ENCODE measurements at places on chromosomes 5 and 9.

DNA sequence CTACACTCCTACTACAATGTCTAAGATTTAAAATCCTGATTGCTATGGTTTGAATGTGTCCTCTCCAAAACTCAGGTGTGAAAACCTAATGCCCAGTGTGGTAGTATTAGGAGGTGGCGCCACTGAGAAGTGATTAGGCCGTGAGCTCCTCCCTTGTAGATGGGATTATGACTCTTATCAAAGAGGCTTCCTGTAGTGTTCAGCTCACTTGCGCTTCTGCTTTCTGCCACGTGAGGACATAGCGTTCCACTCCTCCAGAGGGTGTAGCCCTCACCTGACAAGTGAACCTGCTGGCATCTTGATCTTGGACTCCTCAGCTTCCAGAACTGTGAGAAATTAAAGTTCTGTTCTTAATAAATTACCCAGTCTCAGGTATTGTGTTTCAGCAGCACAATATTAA is 33.0 kb upstream of the WHRN start:
- DNase-seq: peak; percentile 88

GRCh38 chr5:157650991-157651611 is 1.1 kb downstream of the SOX30 start:
- no peak for DNase-seq

DNA sequence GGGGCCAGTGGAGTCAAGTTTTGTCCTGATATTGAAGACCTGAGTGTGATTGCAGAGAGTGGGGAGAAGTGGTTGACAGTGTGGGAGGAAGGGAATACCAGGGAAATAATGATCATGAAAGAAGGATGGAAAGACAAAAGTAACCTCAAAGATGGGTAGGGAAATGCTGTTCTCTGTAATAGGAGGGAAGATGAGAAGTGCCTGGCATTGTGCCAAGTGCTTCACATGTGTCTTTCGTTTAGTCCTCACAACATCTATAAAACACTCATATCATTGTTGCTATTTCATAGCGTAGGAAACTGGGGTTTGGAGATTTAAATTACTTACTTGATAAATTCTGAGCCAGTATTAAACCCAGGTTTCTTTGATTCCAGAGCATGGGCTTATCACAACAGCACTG is 472.3 kb downstream of the LRRC70 start:
- DNase-seq: no peak

DNA sequence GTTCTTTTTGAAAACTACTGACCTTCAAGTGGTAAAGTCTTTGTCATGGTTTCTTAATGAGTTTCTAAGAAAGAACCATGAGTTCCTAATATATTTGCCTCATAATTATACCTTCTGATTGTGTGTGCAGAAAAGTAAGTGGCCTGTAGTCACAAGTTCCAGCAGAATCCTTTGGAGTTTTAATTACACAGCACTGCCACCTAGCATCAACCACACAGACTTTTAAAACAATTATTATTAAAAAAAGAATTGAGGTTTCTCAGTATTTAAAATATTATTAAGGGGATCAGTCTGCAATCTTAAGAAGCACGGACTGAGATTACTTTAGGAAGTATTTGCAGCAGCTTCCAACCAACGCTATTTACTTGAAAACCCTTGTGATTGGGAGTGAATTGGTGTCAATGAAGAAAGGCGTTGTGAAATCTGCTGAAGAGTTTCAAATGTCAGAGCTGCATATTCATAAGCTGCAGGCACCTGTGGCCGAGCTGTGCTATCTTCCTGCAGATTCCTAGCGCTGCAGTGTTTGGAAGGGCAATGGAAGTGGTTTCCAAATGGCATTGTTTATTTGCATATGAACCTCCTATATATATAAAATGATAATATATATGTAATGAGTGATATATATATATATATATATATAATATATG is 1074.2 kb upstream of the WWC1 start:
- no peak for DNase-seq

DNA sequence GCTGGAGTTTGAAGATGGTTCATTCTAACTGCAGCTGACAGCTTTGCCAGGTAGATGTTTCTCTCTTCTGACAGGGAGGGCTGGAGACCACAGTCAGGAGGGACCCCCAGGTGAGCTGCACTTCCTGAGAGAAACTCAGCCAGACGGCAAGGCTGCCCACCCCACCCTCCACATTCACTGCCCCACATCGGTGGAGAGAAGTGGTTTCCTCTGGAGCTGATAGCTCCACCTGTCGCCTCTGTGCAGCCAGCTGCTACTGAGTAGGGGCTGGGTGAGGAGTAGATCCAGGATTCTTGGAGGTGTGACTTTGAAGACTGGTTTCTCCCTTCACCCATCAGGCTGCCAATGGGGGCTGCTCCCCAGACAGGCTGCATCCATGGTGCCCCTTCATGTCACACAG is 175.0 kb downstream of the CARTPT start:
- DNase-seq: no peak

DNA sequence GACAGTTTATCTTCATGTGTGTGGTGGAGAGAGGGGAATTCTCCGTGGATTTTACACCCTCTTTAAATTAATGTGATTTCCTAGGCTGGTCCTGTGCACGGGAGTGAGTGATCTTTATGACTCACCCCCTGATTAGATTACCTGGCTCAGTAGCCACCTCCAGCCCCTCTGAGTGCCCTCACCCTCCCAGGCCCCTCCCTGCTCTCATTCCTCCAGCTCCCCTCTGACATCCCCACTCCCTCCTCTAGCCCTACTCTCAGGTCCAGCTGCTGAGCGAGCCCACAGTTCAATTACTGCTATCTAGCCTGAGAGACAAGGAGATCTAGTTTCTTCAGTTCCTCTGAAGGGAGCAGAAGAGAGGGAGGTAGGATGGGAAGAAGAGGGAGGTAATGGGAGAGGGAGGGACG is 61.8 kb upstream of the ARAP3 start:
- DNase-seq: peak; percentile 86

DNA sequence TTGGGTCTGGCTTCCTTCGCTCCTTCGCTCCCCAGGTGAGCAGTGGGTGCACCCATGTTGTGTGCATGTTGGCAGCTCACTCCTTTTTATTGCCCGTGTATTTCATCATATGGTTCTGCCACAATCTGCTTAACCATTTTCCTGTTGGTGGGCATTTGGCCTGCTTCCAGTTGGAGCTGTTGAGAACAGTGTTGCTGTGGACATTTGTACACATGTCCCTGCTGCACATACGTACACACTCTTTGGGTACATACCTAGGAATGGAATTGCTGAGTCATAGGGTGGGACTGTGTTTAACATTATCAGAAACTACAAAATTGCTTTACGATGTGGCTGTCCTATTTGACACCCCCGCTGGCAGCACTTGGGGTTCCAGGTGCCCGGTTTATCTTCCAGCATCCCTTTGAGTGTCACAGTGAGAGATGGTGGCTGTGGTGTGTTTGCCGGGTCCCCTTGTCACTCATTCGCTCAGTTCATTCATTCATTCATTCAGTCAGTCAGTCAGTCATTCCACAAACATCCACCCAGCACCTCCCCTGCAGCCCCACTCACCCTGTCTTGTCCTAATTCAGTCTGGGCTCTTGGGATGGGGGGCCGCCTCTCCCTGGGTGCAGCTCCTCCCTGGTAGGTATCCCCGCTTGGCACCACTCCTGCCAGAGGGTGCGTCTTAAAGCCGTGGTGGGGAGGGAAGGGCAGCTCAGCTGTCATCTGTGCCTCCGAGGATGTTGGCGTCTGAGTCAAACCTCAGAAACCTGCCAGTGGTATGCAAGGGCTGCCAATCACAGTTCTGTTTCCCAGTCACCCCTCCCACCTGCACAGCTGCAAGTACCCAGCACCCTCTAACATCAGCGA is 7.9 kb upstream of the FIBCD1 start:
- no peak for DNase-seq

DNA sequence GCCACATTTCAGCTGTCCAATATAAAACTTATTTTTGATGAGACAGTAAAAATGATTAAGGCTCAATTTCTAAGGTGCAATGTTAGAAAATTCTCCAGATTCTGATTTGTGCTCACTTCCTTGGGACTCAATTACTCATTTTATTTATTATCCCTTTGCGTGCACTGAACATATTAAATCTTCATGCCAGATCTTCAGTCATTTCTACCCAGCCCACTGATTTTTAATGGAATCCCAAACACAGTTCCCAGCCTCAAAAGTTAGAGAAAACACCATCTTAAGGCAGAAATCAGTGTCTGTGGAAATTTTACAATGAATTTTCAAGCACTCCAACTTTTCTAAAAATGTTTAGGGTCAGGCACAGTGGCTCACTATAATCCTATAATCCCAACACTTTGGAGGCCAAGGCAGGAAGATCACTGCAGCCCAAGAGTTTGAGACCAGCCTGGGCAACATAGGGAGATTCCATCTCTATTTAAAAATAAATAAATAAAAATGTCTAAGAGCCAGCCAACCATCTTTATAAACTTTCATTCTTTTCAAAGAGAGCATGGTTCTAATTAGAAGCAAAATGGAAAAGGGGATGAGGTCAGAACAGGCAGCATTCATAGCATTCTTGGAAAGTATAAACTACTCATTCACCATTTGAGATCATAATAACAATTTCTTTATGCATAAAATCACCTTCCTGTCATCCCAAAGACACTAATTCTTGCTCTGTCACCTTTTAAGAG is 53.7 kb downstream of the TLE1 start:
- DNase-seq: no peak

GRCh38 chr9:12930906-12931305 is 156.1 kb downstream of the LURAP1L start:
- DNase-seq: no peak

GRCh38 chr9:90770927-90771326 is 30.7 kb upstream of the SYK start:
- no peak for DNase-seq

DNA sequence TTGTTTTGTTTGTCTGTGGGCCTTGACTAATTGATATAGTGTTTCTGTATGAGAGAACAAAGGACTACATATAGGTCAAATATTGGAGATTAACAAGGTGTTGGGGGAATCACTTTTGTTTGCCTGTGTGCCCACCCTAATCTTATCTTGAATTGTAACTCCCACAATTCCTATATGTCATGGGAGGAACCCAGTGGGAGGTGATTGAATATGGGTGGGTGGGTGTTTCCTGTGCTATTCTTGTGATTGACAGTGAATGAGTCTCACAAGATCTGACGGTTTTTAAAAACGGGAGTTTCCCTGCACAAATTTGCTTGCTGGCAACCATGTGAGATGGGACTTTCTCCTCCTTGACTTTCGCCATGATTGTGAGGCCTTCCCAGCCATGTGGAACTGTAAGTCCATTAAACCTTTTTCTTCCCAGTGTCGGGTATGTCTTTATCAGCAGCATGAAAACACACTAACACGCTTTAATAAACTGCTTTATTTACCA is 64.9 kb upstream of the HSPB3 start:
- no peak for DNase-seq

- DNase-seq: no peak
These were observed 16.7 kb upstream of the TRPC7 start for GRCh38 chr5:136382071-136382470.

- DNase-seq: no peak
These were observed 45.2 kb downstream of the UBE2QL1 start for GRCh38 chr5:6493681-6494454.

DNA sequence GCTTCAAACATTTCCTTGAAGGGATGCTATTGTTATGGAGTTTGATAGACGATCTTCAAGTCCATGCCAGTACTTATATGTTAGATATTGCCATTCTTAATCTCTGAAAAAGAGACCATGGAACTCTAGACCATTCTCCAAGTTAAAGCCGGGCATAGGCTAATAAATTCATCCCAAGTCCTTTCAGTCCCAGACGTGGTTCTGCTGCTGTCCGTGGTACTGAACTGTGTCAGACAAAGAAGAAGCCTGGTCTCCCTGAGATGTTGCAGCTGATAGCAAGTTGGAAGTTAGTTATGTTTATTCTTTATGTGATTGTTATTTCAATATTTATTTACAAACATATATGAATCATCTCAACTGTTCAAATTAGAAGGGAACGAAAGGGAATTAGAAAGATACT is 158.7 kb downstream of the NMUR2 start:
- no peak for DNase-seq

DNA sequence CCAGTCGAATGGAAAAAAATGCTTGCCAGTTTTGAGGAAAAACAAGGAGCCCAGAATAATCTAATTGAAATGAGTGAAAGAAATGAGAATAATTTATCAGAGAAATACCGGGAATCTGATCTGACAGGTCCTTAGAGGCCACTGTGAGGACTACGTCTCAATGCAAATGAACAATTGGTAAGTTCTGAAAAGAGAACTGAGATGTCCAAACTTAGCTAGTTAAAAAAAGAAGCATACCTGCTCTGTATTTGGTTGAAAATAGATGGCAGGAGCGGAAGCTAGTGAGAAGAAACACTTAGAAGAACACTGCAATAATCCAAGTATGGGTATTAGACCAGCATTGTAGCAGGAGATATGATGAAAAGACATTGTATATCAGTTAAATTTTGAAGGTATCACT is 161.2 kb downstream of the CDH9 start:
- no peak for DNase-seq

GRCh38 chr5:54794135-54794975 is 191.0 kb downstream of the ESM1 start:
- DNase-seq: no peak

DNA sequence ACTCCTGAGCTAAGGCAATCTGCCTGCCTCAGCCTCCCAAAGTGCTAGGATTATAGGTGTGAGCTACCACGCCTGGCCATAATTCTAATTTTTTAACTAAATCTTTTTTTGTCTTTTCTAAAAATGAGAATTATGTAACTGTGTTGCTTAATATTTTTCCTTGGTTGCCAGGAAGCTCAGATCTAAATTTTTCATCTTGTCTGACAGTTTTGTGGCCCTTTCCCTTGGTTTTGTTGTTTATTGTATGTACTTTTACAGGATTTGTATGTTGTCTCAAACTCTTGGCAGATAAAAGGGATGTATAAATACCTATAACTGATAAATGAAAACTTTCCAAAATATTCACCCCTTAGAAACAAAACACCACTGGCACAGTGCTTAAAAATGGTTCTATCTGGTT is 88.2 kb upstream of the KLF9 start:
- no peak for DNase-seq

- DNase-seq: no peak
These were observed 6.5 kb downstream of the ZNF462 start for GRCh38 chr9:106869458-106869857.

DNA sequence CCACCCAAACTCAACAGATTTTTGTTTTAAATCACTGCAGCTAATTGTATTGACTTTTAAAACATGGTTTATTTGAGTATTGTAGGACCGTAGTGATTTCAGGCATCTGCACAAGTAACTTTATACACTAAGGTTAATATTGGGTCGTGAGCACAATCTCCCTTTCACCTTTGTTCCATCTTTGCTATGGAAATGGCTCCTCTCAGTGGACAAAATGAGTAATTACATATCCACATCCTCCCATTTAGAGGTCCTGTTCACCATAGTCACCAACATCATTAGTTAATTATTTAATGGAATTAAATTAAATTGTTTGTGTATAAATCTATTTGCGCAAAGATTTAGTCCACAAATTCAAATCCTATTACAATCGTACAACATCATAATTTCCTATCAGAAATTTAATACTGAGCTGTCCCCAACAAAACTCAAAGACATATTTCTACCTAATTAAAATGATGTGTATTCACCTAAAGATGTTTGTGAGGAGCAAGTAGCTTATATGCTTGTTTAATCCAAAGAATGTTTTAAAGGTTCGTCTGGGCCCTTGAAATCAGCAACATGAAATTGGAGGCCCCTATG is 173.0 kb upstream of the DAPK1 start:
- DNase-seq: no peak

Measured in WERI-Rb-1 (cell line).